ENCODE measurements at places on chromosomes 7 and 10.

DNA sequence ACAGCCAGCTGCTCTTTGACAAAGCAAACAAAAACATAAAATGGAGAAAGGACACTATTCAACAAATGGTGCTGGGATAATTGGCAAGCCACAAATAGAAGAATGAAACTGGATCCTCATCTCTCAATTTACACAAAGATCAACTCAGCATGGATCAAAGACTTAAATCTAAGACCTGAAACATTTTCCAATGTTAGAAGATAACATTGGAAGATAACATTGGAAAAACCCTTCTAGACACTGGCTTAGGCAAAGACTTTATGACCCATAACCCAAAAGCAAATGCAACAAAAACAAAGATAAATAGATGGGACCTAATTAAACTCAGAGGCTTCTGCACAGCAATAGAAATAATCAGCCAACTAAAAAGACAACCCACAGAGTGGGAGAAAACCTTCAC, 425.7 kb upstream of the SEMA3D start:
- no peak for DNase-seq

DNA sequence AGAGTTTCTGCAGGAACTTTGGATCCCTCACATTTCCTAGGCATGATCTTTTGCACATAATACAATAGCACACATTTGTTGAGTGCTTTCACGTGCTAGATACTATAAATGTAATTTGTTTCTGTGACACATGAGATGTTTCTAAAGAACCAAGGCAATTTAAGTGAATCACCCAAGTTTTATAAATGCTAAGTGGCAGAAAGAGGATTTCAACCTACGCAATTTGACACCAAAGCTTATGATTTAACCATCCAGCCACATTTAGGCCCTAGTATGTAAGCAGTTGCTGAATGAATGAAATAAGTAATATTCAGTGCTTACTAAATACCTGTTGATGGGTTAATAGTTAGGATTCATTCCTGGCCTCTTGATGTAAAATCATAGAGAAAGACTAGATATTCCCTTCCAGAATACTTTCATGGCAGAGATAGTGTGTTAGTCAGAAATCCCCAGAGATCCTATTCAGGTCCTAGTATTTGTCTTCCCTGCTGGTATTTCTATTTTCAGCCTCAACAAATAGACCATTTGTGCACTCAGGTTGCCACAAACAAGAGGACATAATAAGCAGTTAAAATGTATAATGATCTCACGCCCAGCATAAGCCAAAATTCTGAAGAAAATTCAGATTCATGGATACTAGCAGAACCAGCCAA, 572.6 kb downstream of the IPMK start:
- DNase-seq: no peak

DNA sequence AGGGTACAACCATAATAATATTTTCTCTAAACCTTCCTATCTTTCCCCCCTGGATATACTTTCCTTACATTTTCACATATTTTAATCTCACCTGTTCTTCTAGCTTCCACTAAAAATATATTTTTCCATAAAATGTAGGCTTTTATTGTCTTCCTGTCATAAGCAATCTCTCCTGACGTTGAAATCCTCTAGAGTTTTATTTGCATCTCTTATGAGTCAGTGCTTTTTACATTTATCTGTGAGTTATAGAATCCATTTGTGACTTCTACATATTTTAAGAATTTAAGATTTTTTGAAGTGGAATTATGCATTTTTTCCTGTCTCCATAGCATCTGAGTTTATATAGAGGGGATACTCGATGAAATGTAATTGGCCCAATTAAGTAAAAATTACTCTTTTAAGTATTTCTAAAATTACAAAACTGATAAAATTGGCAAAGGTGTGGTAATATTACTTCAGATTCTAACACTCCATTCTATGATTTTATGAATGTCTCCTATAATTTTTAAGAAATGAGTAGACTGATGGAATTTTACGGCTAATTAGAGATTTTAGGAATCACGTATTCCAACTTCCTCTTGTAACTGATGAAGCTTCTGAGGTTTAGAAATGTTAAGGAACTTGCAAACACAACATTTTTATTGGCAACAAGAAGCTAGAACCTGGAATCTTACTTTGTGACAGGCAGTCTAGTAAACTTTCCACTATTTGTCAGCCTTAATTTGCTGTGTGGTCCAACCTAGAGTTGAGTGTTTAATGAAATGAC, 422.9 kb upstream of the SEMA3A start:
- DNase-seq: no peak

DNA sequence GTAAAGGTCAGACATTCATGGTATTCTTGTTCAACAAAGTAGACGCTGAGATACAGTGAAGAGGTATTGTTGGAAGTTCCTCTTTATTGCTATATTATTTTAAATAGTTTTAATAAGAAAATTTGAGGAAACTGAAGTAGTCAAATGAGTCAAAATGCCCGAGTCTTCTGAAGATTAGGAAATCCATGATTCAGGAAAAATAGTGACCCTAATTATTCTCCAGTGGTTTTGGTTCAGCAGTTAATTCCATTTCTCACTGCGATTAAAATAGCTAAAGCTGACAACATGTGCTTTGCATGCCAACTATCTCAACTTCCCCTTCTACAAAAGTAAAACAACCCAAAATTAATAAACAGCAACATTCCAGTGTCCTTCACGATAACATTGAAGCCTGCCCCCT, 32.7 kb upstream of the PFKP start:
- no peak for DNase-seq

- no peak for DNase-seq
Observed at GRCh38 chr7:42986781-42987248, 54.6 kb downstream of the MRPL32 start.

DNA sequence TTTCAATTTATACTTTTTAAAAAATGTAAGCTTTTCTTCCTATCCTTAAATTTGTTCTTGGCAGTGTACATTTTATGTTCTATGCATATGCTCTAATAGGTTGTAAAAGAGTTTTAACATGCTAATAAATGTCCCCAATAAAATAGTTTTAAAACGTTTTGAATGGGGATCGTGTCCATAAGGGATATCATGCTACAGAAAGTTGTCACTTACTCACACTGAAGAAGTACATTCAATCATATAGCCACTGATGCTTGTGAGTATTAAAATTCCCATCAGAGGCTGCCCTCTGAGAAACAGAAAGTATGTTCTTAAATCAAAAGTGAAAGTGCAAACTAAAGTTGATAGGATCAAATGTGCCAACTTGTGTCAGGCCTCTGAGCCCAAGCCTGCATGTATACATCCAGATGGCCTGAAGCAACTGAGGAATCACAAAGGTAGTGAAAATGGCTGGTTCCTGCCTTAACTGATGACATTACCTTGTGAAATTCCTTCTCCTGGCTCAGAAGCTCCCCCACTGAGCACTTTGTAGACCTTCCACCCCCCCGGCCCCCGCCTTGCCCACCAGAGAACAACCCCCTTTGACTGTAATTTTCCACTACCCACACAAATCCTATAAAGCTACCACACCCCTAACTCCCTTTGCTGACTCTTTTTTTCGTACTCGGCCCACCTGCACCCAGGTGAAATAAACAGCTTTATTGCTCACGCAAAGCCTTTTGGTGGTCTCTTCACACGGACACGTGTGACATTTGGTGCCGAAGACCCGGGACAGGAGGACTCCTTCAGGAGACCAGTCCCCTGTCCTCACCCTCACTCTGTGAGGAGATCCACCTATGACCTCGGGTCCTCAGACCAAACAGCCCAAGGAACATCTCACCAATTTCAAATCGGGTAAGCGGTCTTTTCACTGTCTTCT, 877 bp upstream of the NOD1 start:
- DNase-seq: no peak

GRCh38 chr7:18213652-18214051, 186.0 kb upstream of the PRPS1L1 start:
- no peak for DNase-seq

- no peak for DNase-seq
Observed at GRCh38 chr10:58980826-58981415, 195.5 kb upstream of the PHYHIPL start.

- peak; percentile 71 for DNase-seq
Observed at GRCh38 chr7:131244259-131244852, 83.3 kb upstream of the MKLN1 start.
